ENCODE measurements at places on chromosomes 4 and X. TPM values are rescaled to one million over a fixed set of nuclear protein-coding genes. Genes with fewer than 3 reads are reported as not detected.
A peak's percentile ranks its signal among the peaks of the same experiment; 100 is the strongest.

The IL15 gene
- total RNA-seq, result 0.77 TPM

The SLITRK2 gene
- total RNA-seq, result 5.4 TPM

The COL4A5 gene
- total RNA-seq, result 167 TPM

The TMEM150C gene
- total RNA-seq, result 7.8 TPM

DNA sequence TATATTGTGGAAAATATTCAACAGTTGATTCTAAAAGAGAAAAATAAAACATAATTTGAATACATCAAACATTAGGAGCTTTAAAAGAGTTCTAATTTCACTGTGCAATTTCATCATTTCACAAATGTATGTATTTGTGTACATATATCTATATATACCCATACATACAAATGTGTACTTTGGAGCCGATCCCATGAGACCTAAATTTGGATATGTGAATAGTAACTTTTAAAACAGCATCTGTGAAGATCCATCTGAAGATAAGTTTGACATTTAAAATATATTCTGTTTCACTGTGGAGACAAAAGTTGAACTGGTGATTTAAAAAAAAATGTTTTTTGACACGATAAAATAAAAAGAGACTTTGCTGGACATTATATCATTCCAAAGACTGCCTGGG is 374.0 kb downstream of the TMA16 start:
- H3K27ac ChIP-seq, result no peak overlapping the region
- H3K36me3 ChIP-seq, result no peaks in the 10 kb centered on the region
- no peaks in the 10 kb centered on the region for H3K27me3 ChIP-seq
- no peaks in the 10 kb centered on the region for H3K4me1 ChIP-seq
- no peak overlapping the region for H3K4me3 ChIP-seq
- DNase-seq, result no peak

DNA sequence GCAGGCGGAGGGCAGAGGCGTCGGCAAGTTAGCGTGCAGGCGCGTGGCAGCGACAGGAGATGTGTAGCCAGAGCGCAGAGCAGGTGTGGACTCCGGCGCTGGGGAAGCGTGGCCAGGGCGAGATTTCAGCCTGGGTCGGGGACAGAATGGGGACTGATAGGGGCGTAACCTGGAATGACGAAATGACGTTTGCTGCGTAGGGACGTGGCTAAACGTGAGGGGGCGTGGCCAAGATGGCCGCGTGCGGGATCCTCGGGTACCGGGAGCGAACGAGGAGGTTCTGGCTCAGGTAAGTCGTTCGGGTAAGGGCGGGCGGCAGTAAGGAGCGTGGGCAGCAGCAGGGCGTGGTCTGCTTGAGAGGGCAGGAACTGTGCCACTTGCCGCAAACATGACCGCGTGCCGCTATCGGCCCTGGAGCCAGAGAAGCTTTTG is 10.9 kb upstream of the CLTRN start:
- peaks cover 10% of the 10 kb centered on the region for H3K4me1 ChIP-seq
- peaks cover 7% of the 10 kb centered on the region for H3K36me3 ChIP-seq
- peak; percentile 78 for DNase-seq

DNA sequence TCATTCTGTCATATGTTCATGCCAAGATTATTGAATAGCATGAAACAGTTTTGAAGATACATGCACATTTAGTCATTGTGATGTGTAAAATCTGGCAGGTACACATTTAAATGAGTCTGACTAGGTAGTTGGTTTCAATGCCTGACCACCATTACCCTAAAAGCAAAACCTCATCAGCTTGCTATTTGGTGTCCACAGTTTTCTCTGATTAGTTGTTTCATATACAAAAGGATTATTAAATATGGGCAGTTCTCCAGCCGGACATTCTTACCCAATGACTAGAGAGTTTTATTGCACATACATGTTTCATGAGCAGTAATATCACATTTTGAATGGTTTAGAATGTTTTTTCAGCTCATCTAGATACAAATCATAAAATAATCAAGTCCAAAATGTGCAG is 23.7 kb downstream of the DCHS2 start:
- H3K4me1 ChIP-seq, result peaks cover 9% of the 10 kb centered on the region
- no peaks in the 10 kb centered on the region for H3K36me3 ChIP-seq
- DNase-seq, result no peak
- H3K4me3 ChIP-seq, result no peak overlapping the region
- H3K27me3 ChIP-seq, result peaks cover 8% of the 10 kb centered on the region
- H3K27ac ChIP-seq, result no peak overlapping the region

GRCh38 chr4:98564852-98565251 is 93.6 kb downstream of the TSPAN5 start:
- DNase-seq, result no peak
- no peak overlapping the region for H3K27ac ChIP-seq
- peaks cover 42% of the 10 kb centered on the region for H3K4me1 ChIP-seq
- no peaks in the 10 kb centered on the region for H3K27me3 ChIP-seq
- no peak overlapping the region for H3K4me3 ChIP-seq

DNA sequence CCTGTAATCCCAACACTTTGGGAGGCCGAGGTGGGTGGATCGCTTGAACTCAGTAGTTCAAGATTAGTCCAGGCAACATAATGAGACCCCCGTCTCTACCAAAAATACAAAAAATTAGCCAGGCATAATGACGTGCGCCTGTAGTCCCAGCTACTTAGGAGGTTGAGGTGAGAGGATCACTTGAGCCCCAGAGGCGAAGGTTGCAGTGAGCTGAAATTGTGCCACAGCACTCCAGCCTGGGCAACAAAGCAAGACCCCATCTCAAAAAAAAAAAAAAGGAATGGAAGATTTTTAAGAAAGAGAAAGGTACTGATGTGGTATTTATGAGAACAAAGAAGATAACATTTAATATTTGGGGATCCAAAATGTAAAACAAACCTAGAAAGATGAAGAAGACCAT is 27.0 kb upstream of the NMU start:
- H3K36me3 ChIP-seq, result no peaks in the 10 kb centered on the region
- no peak overlapping the region for H3K4me3 ChIP-seq
- H3K27me3 ChIP-seq, result peaks cover 8% of the 10 kb centered on the region
- DNase-seq, result no peak

GRCh38 chr4:166257891-166258290 is 384.9 kb downstream of the TLL1 start:
- no peak overlapping the region for H3K4me3 ChIP-seq
- no peaks in the 10 kb centered on the region for H3K36me3 ChIP-seq
- no peak for DNase-seq
- H3K4me1 ChIP-seq, result no peaks in the 10 kb centered on the region
- H3K27me3 ChIP-seq, result no peaks in the 10 kb centered on the region
- H3K27ac ChIP-seq, result no peak overlapping the region

- no peaks in the 10 kb centered on the region for H3K4me1 ChIP-seq
- no peaks in the 10 kb centered on the region for H3K27me3 ChIP-seq
- H3K27ac ChIP-seq, result no peak overlapping the region
- no peaks in the 10 kb centered on the region for H3K36me3 ChIP-seq
Observed at GRCh38 chrX:154296731-154297130, 1.1 kb downstream of the TKTL1 start.

DNA sequence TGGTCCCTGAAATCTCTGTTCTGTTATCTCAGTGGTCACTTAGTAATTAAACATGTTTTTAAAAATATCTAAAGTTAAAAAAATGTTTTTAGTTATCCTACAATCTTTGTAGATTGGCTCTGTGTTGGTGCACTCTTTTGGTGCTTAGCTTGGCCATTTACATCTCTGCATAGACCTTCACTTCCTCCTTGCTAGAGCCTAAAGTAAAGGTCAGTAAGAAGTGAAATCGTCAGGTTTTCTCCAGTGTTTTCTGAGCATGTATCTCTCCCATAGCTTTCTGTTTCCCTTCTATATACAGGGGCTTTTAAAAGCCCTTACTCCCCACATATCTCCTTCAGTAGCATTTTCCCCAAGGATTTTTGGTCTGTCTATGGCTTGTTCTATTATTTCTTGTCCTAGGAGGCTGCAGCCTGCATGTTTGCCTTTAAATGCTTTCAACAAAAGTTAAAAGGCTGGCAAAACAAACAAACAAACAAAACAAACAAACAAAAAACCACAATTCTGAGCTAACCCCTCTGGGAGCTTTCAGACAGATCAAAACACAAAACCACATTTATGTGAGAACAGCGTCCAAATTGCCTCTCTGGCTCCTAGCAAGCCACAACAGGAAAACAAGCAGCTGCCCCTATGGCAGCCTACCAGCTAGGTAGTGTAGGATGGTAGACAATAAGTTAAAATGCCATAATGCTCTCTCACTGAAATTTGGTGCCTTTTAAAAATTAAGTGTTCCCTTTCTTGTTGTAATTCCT is 27.3 kb upstream of the GPRASP2 start:
- H3K4me3 ChIP-seq, result no peak overlapping the region
- H3K27ac ChIP-seq, result no peak overlapping the region
- DNase-seq, result no peak
- no peaks in the 10 kb centered on the region for H3K4me1 ChIP-seq
- H3K36me3 ChIP-seq, result peaks cover 7% of the 10 kb centered on the region
